NCI-H2081 treated with DMSO at 0.1 percent for 48 hours (cell line): ENCODE measurements at places on chromosomes 6 and 20.

GRCh38 chr6:7992002-7992815 lies 72.0 kb downstream of the BLOC1S5 start:
- no peak for DNase-seq

DNA sequence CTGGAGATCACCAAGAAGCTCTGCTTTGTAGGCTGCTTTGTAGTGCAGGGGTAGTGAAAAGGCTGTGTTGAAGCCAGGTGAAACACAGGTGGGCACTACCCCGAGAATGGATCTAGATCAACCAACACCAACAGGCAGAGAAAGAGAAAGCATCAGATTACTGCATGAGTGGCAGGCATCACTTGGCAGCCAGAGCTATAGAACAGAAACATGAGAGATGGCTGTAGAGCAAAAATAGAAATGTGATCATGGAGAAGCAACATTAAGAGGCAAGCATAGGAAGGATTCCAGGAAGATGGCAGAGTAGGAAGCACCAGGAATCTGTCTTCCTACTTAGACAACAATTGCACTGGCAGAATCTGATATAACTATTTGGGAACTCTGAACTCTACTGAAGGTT lies 311.1 kb upstream of the TCF21 start:
- no peak for DNase-seq

DNA sequence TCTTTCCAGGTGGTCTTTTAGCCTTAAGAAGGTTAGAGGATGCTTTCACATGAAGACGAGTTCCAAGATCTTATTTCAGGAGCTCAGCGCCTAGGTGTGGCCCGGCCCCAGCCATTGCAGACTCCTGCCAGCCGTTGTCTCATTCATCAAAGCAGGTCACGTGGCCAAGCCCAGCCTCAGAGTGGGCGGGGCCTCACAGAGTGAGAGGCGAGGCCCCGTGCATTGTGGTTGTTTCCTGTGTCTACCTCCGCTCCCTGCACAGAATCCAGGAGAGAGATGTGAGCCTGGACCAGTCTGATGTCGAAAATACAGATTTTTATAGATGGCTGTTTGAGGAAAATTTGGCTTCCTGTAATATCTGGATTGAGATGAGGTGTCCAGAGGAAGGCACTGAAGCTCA lies 49.2 kb upstream of the CST5 start:
- no peak for DNase-seq

- DNase-seq = no peak
These were observed 115.4 kb downstream of the OPN5 start for GRCh38 chr6:47897247-47897646.

DNA sequence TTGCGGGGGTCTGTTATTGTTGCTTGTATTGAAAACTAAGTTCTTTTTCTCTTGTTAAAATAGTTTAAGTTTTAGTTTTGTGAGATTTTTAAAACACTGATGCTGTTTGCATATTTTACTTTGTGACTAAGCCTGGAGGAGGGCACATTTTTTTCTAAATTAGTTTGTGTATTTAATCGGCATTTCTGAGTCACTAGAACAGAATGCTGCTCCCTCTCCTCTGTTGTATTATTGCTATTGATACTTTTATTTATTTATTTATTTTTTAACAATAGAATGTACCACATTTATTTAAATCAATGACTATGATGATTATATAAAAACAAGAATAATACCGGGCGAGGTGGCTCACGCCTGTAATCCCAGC lies 5.1 kb upstream of the FAM50B start:
- DNase-seq = no peak

DNA sequence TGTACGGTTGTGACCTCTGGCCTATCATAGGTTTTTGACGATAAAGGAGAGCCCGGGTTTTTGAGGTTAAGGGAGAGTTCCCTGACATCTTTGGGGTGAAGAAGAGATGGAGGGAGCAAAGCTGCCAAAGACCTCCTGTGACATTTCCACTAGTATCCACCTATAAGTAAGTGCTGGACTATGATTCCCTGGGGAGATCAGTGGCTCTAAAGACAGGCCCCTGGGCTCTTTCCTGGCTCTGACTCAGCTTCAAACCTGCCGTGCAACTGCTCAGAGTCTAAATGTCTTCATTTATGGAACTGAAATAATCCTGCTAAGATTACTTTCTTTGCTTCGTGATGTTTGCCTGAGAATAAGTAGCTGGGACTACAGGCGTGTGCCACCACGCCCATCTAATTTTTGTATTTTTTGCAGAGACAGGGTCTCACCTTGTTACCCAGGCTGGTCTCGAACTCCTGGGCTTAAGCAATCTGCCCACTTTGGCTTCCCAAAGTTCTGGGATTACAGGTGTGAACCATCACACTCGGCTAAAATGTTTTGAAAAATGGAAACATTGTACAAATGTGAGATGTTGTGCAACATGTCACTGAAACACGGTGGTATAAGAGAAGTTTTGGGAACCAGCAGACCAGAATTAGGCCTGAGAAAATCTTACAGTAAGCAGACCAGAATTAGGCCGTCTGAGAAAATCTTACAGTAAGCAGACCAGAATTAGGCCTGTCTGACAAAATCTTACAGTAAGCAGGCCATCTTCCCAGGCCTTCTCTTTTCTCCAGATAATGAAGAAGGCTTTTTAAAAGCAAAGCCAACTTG lies 1.1 kb upstream of the PAQR8 start:
- no peak for DNase-seq

DNA sequence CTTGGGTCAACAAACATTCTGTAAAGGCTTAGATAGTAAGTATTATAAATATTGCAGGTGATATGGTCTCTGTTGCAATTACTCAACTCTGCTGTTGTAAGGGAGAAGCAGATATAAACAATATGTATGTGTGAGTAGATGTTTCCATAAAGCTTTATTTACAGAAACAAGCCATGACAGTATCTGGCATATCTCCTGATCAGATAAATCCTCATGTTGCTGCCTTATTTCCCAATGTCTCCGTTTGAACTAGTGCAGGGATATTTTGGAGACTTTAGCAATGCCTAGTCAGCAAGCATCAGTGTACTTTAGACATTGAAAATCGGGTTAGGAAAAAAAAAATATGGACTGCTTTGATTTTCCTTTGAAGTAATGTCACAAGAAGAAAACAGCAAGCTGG lies 96.1 kb downstream of the LAMA2 start:
- no peak for DNase-seq

DNA sequence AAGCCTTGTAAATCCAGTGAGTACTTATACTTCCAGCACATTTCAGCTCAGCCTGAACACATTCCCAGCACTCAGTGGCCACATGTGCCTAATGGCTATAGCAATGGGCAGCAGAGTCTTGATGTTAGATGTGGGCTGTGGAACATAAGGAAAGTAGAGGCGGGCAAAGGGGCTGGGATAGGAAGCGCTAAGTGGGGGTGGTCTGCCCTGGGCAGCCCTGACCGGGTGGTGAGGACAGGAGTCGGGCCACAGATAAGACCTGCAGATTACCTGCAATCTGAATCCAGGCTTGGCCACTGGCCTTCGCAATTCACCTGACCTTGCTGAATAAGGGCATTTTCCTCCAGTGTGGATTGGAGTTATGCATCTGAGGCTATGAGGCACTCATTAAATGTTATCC lies 11.1 kb upstream of the HMGA1 start:
- no peak for DNase-seq

GRCh38 chr6:134177236-134177635 lies 124.8 kb upstream of the SLC2A12 start:
- DNase-seq = no peak

- no peak for DNase-seq
These were observed 5.1 kb upstream of the HLA-DMB start for GRCh38 chr6:32945953-32946352.

DNA sequence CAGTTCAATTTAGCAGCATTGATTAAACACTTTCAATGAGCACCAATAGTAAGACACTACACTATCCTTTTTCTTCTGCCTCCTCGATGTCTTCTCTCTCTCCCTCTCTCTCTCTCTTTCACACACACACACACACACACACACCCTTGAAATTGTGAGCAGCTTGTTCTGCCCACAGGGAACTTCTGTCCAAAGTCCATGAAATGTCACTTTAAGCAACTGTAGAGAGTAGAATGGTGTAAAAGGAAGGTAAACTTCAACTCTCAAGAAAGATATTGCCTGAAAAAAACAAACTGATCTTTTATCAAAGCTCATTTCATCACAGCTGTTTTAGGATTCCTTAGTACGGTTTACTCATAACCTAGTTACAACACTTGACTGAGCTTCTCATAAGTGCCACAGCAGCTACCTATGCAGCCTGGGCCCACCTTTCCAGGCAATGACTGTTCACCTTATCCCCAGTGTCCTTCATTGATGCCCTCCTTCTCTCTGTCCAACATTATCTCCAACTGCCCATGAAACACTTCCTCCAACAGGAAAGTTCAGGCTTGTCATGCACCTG lies 107.0 kb downstream of the TNFRSF21 start:
- no peak for DNase-seq

DNA sequence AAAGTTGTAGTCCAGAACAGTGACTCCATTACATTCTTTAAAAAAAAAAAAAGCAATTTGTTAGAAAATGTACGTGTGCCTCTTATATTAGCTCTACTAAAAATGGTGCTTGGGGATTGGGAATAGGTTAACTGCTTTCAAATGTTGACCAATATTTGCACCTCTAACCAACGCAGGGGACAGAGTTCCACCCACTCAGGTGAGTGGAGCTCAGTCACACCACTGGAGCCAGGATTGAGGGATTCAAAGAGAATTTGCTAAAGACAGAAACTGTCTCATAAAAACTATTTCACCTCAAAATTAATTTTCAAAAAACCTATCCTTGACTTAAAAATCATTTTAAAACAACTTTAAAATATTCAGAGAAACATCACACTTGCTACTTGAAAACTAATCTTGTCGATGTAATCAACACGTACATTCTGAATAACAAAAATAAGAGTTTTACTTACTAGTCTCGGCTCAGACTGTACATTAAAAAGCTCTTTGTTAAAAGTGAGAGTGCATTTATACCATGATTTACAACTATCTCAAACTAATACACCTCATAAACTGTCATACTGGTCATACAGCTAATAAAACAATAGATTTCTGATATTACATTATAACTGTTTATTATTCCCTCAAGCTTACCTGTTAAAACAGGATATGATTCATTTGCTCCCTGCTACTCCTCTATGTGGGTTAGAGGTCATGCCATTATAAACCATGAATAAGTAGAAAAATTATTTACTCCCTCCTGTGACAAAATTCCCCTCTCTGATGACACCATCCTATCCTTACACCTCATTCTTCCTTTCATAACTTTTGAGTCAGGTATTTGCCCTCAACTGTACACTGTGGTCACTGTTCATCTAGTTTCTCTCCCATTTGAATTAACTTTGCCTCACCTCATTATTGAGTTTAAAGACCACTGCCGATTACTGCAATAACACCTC lies 88.6 kb downstream of the PDE10A start:
- DNase-seq = no peak

DNA sequence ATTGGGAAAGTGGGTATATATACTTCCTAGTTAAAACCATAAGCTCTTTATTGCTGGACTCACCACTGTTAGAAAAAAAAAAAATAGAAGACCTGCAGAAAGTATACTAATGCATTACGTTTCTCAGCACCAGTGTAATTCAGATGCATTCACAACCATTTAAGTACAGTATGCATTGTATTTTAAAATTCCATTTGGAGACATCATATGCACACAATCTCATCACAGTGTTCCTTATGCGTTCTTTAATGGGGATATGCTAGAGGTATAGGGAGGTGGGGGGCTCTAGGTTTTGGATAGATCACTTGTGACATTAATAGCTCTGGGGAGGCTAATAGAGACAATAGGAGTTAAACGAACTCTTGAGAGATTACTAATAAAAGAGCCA lies 9.4 kb downstream of the TFAP2A start:
- DNase-seq = no peak

- DNase-seq = no peak
These were observed 138.8 kb downstream of the TFAP2A start for GRCh38 chr6:10276106-10276505.

GRCh38 chr20:917416-917815 lies 1.3 kb upstream of the ANGPT4 start:
- no peak for DNase-seq

GRCh38 chr6:130026859-130027258 lies 8.5 kb downstream of the L3MBTL3 start:
- DNase-seq = no peak

- no peak for DNase-seq
These were observed 96.9 kb downstream of the ZFP64 start for GRCh38 chr20:52094693-52095092.

- no peak for DNase-seq
These were observed 192.5 kb upstream of the MAN1A1 start for GRCh38 chr6:119542037-119542436.

DNA sequence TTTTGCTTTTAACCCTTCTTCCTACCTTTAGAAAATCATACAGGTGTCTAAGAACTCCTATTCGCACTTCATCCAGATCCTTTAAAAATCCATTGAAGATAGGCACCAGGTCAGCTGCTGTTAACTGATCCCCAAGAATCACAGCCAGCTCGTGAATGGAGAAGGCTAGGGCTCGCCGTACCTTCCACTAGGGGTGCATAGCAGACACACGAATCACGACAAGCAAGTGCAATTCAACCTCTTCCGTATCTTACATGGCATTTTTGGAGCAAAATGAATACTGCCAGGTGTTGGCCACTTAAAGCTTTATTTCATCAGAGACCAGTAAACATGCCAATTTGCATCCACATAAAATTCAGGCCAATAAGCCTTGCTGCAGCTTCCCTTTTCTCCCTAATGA lies 10.8 kb upstream of the ANKRD60 start:
- DNase-seq = no peak

- no peak for DNase-seq
These were observed 128.8 kb downstream of the SOBP start for GRCh38 chr6:107618672-107619071.

DNA sequence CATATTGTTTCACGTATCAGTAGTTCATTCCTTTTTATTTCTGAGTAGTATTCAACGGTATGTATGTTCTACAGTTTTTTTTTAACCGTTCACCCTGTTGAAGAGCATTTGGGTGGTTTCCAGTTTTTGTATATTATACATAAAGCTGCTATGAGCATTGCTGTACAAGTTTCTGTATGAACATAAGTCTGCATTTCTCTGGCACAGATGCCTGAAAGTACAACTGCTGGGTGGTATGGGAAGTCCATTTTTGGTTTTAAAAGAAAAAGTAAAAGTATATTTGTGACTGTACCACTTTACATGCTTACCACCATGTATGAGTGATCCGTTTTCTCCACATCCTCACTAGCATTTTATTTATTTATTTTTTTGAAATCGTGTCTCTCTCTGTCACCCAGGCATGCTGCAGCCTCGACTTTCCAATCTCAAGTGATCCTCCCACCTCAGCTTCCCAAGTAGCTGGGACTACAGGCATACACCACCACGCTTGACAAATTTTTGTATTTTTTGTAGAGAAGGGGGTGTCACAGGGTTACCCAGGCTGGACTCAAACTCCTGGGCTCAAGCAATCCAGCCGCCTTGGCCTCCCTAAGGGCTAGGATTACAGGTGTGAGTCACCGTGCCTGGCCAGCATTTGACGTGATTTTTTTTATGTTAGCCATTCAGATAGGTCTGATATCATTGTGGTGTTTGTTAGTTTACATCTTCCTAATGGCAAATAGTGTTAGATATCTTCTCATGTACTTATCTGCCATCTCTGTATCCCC lies 11.0 kb upstream of the SIM1 start:
- no peak for DNase-seq
